H54 (cell line): ENCODE measurements at places on chromosomes 3 and 15.

GRCh38 chr3:156495816-156496215, 59.1 kb downstream of the SSR3 start:
- no peak for DNase-seq

DNA sequence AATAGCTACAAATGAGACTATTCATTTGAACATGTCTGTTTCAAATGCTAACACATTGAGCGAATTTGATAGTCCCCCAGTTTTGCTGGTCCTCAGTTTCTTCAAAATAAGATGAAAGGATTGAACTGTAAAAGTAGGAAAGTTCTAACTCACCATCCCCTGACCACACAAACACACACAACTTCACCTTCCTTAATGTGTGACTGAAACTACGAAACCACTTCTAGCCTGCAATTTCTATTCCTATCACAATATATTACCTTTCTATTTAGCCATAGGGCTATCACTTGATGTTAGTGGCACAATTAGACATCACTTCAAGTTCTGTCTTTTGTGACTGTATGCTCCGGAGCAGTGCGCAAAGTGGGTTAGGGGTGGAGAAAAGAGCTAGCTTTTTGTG, 14.9 kb downstream of the BTLA start:
- DNase-seq: no peak

DNA sequence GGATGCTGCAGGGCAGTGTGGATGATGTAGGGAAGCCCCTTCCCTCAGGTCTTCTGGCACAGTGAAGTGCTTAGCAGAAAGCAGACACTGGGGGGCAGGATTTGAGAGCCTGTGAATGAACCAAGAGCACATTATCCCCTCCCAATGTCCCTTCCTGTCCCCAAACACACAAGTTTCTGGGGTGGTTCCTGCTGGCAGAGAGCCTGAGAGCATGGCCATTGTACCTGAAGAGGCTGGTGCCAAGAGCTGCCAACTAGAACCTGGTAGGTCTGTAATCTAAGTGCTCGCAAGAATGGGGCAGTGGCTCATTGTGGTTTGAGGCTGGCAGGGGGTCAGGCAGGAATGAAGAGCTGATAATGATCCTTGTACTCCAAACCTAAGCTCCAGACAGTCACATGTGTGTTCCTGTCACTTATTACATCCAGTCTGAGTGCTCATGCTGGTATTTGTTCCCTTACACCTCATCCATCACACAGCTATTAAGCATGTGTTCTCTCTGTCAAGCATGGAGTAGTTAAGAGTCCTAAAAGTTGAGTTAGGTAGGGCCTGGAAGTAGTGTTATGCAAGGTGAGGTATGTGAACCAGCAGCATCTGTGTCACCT, 6.7 kb upstream of the CCR1 start:
- DNase-seq: no peak

GRCh38 chr3:100426067-100426682, 24.8 kb downstream of the LNP1 start:
- DNase-seq: no peak

- DNase-seq: no peak
Observed at GRCh38 chr3:71031181-71031580, 552.3 kb downstream of the FOXP1 start.

DNA sequence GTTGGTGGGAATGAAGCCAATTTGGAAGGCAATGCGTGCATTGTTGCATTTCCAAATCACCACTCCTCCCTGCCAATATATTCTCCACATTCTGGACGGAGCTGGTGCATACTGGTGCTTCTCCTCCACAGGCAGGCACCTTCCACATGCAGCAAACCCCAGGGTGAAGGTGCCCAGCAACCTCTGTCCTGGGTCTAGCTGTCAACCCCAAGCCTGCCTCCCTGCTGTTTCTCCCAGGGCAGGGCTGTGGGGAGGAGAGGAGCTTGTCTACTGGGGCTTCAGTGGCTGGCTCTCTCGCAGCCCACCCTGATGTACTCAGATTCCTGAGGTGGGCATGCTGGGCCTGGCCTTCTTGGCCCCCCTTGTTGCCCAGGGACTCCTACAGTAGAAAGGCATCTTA, 20.1 kb downstream of the GASK1A start:
- no peak for DNase-seq

GRCh38 chr3:78690766-78691165, 1077.0 kb downstream of the ROBO1 start:
- no peak for DNase-seq

- no peak for DNase-seq
Observed at GRCh38 chr3:7789324-7789723, 712.3 kb upstream of the LMCD1 start.

DNA sequence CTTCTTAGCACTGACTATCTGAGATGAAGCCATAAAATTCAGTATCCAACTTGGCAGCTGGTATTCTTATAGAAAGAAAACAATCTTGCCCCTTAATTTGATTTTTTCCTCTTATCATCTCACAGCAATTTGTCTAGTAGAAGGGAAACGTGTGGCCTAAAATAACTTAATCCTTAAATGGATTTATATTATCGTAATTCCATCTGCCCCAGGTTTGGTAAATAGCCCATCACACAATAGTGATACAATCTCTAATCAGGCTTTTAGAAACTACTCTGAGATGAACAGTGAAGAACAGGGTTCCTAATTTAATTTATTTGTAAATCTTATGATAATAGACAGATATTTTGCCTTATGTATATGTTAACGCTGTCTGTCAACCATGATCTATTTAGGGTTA, 24.8 kb downstream of the PEX5L start:
- DNase-seq: no peak

DNA sequence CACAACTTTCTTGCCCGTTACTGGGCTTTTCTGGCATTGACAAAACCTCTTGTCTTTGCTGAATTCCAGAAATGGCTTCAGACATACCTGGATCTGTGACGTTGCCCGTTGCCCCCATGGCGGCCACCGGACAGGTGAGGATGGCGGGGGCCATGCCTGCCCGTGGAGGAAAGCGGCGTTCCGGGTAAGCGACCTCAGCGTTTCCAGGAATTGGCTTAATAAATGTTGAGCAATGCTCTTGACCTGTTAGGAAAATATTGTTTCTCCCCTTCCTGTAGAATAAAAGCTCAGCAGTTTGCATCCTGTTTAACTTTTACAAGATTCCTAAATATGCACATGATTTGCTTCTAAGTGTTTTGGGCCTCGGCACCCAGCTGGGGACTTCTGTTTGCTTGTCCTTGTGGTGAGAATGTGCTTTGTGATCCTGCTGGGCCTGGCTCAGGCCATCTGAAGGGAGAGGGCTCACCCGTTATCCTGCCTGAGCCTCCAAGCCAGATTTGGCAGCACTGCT, 46.7 kb downstream of the ARNT2 start:
- DNase-seq: no peak
